ENCODE measurements at places on chromosomes 2 and 18.

DNA sequence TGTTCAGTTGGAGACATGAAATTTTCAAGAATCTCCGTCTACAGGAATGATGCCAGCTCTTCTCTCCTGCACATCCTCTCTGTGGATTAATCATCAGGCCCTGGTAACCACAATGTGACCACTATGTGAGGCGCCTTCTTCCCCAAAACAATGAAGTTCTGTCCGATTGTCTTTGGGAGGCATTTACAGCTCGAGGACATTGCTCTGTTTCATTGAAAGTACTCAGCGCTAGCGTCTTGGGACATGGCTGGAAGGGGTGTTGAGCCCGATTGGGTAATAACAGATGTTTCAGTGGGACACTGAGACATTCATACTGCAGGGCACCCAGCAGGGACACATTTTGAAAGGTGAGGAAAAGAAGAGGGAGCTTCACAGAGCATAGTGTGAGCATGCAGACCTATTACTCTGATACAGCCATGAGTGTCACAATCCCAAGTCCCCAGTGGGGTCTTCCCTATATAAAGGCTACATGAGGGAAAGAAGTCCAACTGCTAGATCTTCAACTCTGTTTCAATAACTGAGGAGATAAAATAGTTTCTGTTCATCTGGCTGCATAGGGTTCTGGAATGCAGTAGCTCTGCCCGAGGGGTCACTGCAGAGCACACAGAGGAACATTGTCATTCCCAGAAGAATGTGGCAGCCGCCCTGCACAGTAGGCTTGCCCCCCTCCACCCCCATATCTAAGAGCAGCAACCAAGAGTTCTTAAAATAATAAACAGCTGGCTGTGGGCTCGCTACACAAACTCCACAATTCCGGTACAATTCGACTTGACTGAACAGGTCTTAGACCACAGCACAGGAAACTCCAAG, 237.3 kb downstream of the OSR1 start:
- no peak for DNase-seq

- DNase-seq, result no peak
Measured at GRCh38 chr2:61178603-61179545, 16.9 kb downstream of the C2orf74 start.

DNA sequence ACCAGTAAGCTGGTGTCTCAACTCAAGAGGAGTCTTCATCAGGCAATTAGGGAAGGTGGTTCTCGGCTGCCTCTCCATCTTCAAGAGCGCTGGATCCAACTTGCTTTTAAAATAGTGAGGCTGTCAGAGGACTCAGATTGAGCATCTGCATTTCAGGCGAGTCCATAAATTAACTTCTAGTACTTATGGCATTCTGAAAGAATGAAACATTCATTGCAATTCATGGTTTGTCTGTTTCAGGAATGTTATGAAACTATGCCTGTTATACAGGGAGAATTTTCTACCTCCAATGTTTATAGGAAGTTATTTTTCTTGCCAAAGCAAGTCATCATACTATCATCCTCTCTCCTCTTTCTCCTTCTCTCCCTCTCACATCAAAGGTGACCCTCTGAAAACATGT, 883.2 kb downstream of the SLC4A3 start:
- no peak for DNase-seq

DNA sequence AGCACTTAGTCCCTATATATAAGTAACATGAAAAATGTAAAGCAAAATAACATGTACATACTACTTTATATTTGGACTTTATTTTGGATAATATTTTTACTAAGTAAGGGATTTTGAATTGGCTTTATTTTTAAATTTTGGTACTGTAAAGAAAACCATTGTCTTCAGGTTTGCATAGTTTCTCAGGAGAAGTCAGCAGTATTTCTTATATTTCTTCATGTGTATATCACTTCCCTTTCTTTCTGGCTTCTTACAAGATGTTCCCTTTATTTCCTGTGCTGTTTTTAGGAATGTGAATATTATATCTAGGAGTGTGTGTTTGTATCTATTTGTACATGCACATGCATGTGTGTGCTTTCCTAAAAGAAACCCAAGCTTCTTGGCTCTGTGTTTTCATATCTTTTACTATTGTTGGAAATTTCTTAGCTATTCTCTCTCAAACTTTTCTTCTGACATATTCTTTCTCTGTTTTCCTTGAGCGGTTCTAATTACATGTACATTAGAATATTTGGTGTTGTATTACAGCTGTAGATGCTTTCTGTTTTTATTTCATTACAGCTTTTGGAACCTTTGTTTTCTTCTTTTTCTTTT, 1549.7 kb upstream of the ACVR2A start:
- no peak for DNase-seq

Measured in stimulated activated CD8-positive, alpha-beta memory T cell treated with anti-CD3 and anti-CD28 coated beads, Interleukin-7, amount 100 ng/mL, for 1 hour (primary cell).